HS-27A (cell line): ENCODE measurements at places on chromosomes 6 and 20.

GRCh38 chr20:47030271-47030810, 135.7 kb downstream of the EYA2 start:
- DNase-seq = no peak

DNA sequence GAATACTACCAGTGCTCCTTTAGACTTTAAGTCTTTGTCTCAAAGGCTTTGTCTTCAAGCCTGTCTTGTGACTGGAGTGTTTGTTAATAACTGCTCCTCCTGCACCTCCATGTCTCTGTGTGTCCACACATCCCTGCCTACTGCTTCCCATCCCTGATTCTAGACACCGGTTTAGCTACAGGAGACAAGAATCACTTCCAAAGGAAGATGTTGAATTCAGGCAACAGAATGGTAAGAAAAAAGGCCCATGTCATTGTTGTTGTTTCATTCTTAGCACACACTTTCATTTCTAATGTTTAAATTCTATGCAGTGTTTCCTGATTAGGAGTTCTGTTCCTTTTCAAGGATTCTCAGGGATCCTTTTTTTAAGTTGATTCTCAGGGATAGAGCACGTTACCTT, 293.6 kb upstream of the STXBP5 start:
- no peak for DNase-seq

DNA sequence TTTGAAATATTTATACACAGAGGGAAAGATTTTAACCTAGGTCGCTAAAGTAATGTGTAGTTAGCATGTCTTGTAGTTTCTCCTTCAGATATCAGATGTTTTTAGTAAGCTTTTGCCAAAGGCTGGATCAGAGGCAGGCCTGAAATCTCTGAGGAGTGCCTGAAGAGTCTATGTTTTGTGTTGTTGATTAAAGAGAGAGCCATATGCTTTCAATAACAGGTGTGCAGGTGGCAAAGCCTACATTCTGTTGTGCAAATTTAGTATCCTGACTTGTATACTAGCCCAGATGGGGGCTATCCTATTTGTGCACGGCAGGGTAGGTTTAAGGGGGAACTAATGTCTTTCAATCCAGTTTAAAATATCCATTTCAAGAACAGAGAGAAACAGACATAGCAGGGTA, 167.1 kb upstream of the ATXN1 start:
- DNase-seq = no peak

- DNase-seq = no peak
Measured at GRCh38 chr6:20810727-20811108, 276.5 kb downstream of the CDKAL1 start.

DNA sequence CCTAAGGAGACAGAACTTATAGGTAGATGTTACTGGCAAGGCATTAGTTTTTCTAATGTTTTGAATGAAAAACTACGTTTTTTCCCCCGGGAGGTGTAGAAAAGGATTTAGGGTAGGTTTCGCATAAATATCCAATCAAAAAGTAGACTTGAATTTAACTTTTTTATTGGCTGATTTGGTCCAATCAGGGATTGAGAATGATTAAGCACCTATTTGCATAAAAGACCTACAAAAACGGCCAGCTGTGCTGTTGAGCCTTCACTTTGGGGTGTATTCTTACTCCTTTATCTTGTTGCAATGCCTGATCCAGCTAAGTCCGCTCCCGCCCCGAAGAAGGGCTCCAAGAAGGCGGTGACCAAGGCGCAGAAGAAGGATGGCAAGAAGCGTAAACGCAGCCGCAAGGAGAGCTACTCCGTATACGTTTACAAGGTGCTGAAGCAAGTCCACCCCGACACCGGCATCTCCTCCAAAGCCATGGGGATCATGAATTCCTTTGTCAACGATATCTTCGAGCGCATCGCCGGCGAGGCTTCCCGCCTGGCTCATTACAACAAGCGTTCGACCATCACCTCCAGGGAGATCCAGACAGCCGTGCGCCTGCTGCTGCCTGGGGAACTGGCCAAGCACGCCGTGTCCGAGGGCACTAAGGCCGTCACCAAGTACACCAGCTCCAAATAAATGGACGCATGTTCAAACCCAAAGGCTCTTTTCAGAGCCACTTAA, 113.5 kb upstream of the BTN3A2 start:
- no peak for DNase-seq

GRCh38 chr6:130034378-130035146, 16.2 kb downstream of the L3MBTL3 start:
- no peak for DNase-seq

- no peak for DNase-seq
Measured at GRCh38 chr6:157213907-157214565, 109.3 kb downstream of the TMEM242 start.

GRCh38 chr20:38135651-38136420, 29.2 kb downstream of the TGM2 start:
- DNase-seq = no peak

GRCh38 chr6:137883400-137884148, 16.5 kb downstream of the TNFAIP3 start:
- DNase-seq = no peak

DNA sequence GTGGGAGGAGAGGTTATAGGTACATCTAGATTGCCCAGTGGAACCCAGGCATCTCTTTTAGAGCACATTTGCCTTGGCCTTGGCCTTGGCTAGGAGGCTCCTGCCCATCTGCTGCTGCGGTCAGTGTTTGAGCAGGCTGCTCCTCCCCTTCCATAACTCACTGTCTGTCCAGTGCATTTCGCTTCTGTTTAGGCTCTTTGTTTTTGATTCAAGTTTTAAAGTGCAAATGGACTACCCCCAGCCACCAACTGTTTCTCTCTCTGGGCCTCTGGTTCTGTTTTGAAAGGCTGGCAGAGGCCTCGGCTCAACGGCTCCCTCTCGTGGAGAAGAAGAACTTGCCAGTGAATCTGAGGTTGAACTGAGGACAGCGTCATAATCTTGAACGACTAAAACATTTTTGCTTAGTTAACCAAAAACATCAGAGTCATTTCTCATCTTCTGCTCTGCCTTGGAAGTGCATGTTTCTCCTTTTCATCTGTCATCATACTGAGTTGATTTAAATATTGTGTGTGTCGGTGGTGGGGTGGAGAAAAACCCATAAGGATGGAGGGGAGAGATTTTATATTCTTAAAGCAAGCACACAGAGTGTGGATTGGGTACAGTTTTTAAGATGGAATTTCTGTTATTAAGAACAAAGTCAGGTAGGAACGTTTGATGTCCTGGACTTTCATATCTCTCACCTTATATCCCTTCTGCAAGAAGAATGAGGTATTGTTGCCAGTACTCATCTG, 171.4 kb downstream of the DTNBP1 start:
- no peak for DNase-seq

- no peak for DNase-seq
Measured at GRCh38 chr20:53606364-53606985, 12.8 kb upstream of the ZNF217 start.

DNA sequence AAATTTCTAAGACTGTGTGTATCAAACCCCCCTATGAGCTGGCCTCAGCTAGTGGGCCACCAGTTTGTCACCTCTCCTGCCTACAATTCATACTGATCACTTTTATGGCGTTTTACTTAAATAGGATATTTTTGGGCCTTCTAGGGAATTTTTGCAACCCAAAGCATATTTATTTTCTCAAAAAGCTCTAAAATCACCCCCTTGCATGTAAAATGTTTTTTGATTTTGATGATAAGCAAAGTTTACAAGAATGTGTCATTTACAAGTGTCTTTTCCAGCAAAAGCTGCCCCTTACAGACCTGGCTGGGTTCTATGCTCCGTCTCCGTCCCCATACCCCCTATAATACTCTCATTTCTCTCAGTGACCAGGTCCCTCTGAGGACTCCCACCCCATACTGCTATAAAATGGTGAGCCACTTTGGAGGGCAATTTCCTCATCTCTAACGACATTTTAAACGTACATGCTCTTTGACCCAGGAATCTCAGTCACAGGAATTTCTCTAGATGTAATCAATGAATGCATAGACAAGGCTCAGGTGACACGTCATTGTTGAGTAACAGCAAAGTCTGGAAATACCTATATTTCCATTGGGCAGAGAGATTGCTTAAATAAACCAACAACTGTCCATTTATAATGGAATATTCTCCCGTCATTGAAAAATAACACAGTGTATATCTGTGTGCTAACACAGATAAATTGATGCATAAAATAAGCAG, 13.9 kb upstream of the OCSTAMP start:
- no peak for DNase-seq

GRCh38 chr20:25058847-25059810, 1.2 kb upstream of the ACSS1 start:
- no peak for DNase-seq

DNA sequence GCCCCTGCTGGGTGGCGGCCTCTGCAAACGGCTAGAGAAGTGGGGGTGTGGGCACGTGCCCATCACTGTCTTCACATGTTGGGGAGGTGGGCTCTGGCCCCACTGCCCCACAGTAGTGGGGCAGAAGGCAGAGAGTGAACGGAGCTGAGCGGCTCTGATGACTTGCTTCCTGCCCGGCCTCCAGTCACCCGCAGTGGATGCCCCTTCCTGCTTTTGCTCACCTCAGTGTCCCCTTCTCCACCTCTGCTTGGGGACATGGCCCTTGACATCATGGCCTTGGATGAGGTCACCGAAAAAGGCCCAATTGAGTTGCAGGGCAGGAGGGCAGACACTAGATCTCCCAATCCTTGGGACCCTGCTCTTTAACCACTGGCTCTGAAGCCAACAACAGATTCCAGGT, 40.1 kb downstream of the KCNK5 start:
- no peak for DNase-seq

- peak; percentile 5 for DNase-seq
Measured at GRCh38 chr6:133099573-133099972, 141.6 kb upstream of the EYA4 start.

DNA sequence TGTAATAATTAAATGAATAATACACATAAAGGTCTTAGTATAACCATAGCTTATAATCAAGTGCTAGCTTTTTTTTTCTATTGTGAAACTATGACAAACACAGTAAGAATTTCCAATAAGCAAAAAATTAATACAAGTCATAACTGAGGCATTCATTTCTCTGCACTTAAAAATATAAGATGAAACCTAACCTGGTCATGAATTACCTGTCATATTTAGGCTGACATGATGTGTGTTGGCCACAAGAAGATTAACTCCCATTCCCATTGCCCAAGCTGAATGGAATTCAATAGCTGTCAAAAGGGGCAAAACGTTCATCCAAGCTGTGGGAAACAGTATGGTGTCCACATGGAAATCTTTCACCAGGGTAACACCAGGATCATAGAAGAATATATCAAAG, 5.4 kb downstream of the VNN2 start:
- no peak for DNase-seq

GRCh38 chr6:26053992-26054780, 33.0 kb upstream of the HFE start:
- no peak for DNase-seq

GRCh38 chr6:84042603-84043002, 9.0 kb downstream of the MRAP2 start:
- no peak for DNase-seq

GRCh38 chr6:4281341-4282293, 146.2 kb upstream of the ECI2 start:
- no peak for DNase-seq

GRCh38 chr6:13762611-13763441, 51.2 kb upstream of the RANBP9 start:
- DNase-seq = no peak

DNA sequence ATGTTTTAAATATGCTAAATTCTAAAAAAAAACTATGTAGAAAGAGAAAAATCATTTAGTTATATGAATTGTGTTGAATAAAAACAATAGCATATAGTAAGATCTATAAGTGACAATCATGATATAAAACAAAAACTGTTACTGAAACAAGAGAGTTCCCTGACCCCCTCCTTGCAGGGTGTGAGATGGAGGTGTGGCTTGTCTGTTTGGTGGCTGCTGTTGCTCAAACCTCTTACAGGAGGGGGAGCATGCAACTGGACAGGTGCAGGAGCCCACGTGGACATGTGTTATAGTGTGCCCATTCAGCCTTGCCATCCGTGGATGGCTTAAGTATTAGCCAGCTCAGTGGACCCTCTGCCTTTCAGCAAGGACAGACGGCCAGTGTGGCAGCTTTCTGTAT, 206.7 kb downstream of the MOXD1 start:
- DNase-seq = no peak

GRCh38 chr6:134389658-134390057, 71.7 kb upstream of the SGK1 start:
- no peak for DNase-seq

- DNase-seq = no peak
Measured at GRCh38 chr6:117448011-117448410, 22.3 kb upstream of the ROS1 start.

DNA sequence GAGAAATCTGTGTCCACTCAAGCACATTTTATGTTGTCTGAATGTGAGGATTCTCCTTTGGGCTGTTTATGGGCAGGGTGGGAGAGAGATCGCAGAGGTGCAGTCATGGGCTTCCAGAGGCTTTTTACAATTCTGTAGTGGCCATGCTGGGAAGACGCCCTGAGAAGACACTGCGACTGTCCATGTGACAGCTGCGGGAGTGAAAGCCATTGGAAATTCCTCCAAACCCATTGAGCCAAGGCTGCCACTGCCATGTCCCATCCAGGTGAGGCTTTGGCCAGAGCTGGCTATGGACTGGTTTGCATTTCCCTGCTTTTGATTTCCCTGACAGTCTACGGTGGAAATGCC, 216.9 kb upstream of the ECI2 start:
- no peak for DNase-seq

DNA sequence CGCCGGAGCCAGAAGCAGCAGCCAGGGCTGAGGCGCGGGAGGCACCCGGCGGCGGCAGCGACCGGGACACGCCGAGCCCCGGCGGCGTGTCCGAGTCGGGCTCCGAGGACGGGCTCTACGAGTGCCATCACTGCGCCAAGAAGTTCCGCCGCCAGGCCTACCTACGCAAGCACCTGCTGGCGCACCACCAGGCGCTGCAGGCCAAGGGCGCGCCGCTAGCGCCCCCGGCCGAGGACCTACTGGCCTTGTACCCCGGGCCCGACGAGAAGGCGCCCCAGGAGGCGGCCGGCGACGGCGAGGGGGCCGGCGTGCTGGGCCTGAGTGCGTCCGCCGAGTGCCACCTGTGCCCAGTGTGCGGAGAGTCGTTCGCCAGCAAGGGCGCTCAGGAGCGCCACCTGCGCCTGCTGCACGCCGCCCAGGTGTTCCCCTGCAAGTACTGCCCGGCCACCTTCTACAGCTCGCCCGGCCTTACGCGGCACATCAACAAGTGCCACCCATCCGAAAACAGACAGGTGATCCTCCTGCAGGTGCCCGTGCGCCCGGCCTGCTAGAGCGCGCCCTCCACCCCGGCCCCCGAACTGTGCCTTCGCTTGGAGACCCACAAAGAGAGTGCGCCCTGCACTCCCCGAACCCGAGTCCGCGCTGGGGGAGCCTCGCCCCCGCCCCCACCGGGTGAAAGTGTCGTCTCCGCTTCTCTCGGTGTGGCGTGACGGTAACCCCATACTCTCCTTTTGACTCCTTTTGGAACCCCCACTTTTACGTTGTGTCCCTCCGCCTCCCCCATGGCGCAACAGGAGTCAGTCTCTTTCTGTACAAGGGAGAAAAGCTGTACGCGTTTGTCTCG, 1.6 kb downstream of the INSM1 start:
- DNase-seq = no peak

GRCh38 chr20:37987602-37988290, 45.5 kb downstream of the TTI1 start:
- no peak for DNase-seq
